Activated naive CD4-positive, alpha-beta T cell treated with anti-CD3 and anti-CD28 coated beads, Interleukin-2, amount 50 U/mL, for 72 hours (primary cell): ENCODE measurements at places on chromosomes 4 and X. TPM values are rescaled to one million over a fixed set of nuclear protein-coding genes. Genes with fewer than 3 reads are reported as not detected.

Gene ZFP42
- not detected for total RNA-seq

DNA sequence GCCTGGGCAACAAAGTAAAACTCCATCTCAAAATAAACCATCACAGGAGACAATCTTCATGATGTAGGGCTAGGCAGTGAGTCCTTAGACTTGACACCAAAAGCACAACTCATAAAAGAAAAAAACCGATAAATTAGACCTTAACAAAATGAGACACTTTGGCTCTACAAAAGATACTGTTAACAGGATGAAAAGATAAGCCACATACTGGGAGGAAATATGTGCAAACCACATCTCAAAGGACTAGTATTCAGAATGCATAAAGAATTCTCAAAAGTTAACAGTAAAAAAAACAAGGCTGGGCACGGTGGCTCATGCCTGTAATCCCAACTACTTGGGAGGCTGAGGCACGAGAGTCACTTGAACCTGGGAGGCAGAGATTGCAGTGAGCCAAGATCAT, 13.2 kb downstream of the EFHC2 start:
- DNase-seq = no peak

- DNase-seq = no peak
Measured at GRCh38 chr4:184320631-184321030, 103.0 kb upstream of the ENPP6 start.

DNA sequence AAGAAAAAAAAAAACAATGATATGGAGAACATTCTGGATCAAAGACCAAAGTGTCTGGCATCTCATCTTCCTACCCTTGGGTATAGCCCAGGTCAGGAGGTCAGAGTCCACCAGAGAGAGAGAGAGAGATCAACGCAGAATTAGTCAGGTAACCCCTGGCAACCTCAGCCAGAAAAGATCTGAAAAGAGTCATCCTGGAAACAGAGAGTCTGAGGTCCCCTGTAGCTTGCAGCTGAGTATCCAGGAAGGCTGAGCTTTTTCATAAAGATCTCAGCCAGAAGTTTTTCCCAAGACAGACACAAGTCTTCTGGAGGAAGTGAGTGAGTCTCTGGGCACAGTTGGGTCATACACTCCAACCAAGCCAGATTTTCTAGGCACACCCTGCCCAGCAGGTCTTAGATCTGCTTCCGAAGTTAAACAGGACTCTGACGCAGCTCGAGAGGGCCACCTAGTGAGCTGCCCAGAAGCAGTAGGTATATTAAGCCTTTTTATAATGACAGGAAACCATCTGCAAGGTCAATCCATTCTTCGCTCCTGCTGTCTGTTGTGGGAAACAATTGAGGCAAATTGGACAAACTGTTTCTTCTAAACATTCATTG, 35.7 kb downstream of the ACE2 start:
- DNase-seq = peak; percentile 4

DNA sequence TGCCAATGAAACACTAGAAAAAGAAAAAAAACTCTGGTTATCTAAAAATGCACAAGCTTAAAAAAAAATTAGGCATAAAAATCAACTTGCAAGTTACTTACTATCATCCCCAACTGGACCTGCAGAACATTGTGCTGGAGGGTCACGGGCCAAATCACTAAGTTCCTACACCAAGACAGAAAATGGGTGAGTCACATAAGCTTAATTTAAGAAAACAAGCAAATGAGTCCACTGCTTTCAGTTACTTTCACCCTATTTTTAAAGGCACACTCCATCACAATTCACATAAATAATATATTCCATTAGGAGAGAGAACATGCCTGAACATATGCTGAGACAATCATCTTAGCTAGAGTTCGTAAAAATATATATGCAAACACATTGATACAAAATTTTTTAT, 17.7 kb downstream of the UBE2D3 start:
- DNase-seq = no peak

- no peak for DNase-seq
Measured at GRCh38 chr4:78396613-78397291, 154.8 kb upstream of the ANXA3 start.

- DNase-seq = no peak
Measured at GRCh38 chr4:143273160-143273917, 63.3 kb upstream of the GAB1 start.

DNA sequence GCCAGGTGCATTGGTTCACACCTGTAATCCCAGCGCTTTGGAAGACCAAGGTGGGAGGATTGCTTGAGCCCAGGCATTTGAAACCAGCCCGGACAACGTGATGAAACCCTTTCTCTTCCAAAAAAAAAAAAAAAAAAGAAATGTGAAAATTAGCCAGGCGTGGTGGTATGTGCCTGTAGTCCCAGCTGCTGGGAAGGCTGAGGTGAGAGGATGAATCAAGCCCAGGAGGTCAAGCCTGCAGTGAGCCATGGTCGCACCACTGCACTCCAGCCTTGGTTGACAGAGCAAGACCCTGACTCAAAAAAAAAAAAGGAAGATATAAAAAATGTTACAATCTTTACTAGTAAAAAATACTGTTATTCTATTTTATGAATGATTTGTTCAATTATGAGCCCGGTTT, 5.9 kb downstream of the FAM199X start:
- no peak for DNase-seq

- DNase-seq = no peak
Measured at GRCh38 chr4:92791871-92792440, 488.2 kb downstream of the GRID2 start.

GRCh38 chr4:11710453-11711093, 281.9 kb upstream of the HS3ST1 start:
- DNase-seq = no peak

Gene PRIMPOL
- total RNA-seq = 24.9 TPM
